Stimulated activated CD4-positive, alpha-beta T cell treated with anti-CD3 and anti-CD28 coated beads, Interleukin-1b, Interleukin-23, amount 100 ng/mL, for 4 hours (primary cell): ENCODE measurements at places on chromosomes 12 and 14.

DNA sequence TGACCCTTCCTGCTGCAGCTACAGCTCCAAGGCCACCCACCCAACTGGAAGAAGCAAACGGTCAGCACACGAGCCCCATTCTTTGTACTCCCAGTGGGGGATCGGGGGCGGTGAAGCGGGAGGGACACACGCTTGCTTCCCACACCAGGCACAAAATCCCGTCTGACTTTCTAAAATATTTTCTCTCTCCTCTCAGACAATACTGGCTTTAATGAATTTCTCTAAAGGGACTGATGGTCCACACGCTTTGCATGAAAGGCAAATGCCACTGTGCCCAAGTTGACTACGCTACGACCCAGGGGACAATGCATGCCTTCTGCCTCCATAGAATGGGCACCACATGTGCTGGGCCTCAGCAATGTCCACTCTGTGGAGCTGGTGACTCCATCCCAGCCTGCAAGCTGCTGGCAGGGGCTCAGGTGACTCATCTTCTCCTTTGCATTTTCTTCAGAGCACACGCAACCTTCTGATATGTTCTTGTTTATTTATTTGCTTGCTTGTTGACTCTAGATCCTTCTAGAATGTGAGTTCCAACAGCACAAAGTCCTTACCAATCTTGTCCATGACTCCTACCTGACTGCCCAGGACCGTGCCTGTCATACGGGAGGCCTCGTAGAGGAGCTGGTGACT, 15.6 kb downstream of the SYNE3 start:
- DNase-seq = no peak

GRCh38 chr14:62066304-62066703, 304.1 kb downstream of the SNAPC1 start:
- DNase-seq = no peak

DNA sequence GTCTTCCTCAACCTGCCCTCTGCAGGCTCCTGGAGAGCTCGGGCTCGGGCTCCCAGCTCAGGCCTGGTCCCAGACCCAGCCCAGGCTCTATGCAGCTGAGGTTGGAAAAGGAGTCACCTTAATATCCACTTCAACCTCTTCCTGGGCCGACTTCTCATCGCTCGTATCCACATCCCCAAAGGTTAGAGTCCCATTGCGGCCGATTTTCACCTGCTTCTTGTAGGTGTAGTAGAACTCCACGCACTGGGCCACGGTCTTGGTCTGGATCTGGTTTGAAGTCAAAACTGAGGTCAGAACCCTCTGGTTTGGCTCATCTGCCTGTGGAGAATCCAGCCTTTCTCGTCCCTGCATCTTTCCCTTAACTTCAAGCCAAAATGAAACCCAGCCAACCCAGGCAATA, 8.4 kb upstream of the PNMA1 start:
- DNase-seq = no peak

DNA sequence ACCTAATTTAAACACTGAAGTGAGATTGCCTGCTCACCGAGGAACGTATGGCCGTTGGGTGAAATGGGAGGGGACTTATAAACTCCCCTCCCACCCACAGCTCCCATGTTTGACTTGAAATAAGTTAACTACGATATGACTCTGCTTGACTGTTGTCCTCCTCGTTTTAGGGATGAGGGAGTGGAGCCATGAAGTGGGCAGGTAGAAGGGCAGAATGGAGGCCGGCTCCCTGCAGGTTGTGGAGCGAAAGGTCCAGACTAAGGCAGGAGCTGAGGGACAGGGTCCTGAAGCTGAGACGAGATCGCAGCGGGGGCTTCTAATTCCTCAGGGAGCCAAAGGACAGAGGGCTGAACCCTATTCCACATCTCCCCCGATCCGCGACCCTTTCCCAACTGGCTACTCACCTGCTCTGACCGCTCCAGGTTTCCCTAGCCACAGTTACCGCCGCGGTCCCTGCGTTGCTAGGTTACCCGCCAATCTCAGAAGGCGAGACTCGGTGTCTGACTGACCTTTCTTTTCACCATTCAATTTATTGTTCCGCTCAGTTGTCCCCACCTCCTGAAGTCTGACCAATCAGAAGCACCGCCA, 577 bp upstream of the TPCN1 start:
- no peak for DNase-seq

- DNase-seq = no peak
These were observed 617.0 kb upstream of the TMEM132C start for GRCh38 chr12:127649961-127650360.

GRCh38 chr12:82833481-82833880, 146.8 kb downstream of the TMTC2 start:
- no peak for DNase-seq

DNA sequence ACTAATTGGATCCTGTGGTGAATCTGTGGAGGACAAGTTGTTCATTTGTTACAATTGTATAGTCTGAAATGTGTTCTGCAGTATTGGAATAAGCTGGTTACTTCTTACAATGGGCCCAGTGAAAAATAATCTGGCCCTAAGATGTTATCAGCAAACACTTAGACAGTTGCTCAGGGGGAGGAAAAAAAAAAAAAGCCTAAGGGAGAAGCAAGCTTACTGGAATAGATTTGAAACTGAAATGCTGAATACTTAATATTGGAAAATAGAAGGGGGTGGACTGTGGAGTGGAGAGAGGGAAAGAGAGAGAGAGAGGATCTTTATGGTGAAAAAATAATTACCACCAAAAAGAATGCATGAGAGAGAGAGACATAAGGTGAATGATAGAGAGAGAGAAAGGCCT, 4.0 kb downstream of the FOXG1 start:
- DNase-seq = no peak

- no peak for DNase-seq
These were observed 29.0 kb upstream of the ELK3 start for GRCh38 chr12:96164951-96165811.

GRCh38 chr14:102923201-102923924, 900 bp downstream of the AMN start:
- DNase-seq = no peak

DNA sequence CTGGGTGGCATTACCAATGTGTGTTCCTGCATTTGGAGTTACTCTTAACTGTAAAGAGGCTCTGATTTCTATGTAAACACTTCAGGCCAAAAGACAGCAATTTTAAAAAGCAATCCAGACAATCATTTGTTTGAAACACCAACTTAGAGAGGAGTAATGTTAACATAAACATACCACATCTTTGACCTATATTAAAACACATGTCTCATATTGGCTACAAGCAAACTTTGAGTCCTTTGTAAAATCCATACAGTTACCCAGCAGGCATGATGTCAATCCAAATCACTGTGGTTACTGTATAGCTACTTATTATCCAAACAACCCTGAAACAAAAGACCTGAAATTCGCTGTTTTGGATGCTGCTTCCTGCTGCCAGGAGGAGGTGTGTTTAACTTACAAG, 7.5 kb upstream of the G2E3 start:
- DNase-seq = no peak

GRCh38 chr12:124452576-124453331, 114.7 kb downstream of the NCOR2 start:
- DNase-seq = no peak

- DNase-seq = no peak
These were observed 859.1 kb upstream of the FLRT2 start for GRCh38 chr14:84670796-84671195.
